ENCODE measurements at places on chromosomes 13 and 19.

DNA sequence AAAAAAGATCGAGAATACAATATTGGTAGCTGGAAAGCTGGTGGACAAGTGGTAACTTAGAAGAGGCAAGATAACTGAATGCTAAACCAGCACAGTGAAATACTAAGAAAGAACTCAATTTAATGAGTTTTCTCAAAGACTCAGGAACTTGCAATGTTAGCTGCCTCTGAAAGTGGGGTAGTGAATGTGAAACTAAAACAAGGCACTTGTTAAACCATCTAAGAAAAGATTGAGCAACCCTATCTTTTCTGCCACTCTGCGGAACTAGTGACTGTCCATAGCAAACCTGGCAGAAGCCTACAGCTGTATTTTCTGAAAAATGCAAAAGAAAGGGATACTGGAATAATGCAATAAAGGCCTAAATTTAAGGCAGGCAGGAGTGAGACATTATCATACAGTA lies 1574.4 kb upstream of the PRR20A start:
- no peak for DNase-seq

DNA sequence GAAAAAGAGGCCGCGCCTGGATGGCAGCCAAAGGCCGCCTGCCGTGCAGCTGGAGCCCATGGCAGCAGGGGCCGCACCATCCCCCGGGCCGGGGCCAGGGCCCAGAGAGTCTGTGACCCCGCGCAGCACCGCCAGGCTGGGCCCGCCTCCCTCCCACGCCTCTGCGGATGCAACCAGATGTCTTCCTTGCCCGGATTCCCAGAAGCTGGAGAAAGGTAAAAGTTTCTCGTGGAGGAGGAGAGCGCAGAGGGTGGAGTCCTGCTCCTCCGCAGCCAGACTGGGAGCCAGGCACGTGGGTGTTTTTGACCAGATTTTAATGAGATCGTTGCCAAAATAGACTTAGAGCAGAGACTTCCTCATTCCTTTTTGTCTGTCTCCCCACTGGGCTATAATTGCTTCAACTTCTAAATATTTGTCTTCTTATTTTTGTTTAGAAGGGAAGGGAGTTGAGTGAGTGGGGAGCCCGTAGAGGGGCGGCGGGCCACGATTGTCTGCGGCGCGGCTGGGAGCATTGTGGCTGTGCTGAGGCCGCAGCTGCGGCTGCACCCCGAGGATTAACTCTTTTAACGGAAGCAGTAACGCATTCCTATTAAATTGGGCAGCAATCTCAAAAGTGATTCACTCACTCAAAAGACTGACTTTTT lies 22.8 kb upstream of the NDUFS7 start:
- DNase-seq: no peak

- no peak for DNase-seq
Measured at GRCh38 chr19:35029737-35030256, 473 bp upstream of the SCN1B start.

GRCh38 chr13:40211586-40211968 lies 454.9 kb downstream of the FOXO1 start:
- DNase-seq: no peak

GRCh38 chr13:112686364-112686763 lies 3.5 kb upstream of the ATP11A start:
- no peak for DNase-seq

GRCh38 chr19:13013649-13014048 lies 18.4 kb downstream of the NFIX start:
- DNase-seq: no peak

DNA sequence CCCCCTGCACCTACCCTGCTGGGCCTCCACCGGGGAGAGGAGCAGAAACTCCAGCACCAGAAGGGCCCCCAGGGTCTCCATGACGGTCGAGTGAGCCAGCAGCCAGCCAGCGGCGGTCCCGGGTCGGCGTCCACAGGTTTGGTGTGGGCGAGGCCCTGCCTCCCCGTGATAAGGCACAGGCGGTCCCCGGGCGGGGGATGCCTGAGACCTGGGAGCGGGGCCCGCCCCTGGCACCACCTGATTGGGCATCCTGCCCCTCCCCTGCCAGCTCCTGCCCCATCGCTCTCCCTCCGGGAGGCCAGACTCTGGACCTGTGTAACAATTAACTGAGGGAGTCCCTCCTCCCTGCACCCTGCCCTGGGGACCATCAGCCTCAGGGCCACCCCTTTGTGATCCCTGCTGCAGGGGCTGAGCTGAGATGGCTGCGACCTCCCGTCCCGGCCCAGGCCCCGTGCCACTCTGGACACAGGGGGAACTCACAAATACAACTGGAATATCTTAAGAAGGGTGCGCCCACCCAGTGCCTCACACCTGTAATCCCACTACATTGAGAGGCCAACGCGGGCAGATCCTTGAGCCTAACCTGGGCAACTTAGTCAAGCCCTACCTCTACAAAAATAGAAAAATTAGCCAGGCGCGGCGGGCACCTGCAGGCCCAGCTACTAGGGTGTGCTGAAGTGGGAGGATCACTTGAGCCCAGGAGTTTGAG lies at the start of gene SMIM24:
Gene SMIM24, minus strand, starts transcription at position 143 of the 709 bp plus-strand sequence. Its CDS starts 62 bp downstream, at position 81.
- no peak for DNase-seq

DNA sequence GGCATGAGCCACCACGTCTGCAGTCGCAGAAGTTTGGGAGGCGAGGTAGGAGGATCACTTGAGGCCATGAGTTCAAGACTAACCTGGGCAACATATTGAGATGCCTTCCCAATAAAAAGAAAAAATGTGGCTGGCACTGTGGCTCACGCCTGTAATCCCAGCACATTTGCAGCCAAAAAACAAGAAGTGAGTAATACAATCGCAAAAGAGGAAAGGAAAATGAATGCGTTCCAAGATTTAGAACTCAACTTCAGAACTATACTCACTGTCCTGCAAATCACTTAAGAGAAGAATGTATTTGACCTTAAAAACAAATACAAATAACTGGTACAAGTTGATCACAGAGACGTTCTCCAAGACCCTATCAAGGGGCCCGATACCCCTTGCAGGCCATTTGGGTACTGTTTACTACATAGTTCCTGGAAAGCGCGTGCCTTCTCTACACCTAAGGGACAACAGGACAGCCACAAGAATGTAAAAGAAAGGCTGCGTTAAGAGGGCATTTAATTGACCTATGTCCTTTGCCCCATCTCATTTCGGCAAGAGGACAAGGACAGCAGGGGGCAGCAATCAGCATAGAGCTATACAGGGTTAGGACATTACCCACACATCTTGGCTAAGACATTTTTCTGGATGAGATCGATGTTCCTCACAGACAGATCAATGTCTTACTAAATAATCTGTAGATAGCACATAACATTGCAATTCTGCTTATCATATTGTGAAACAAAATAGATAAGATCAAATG lies 41.3 kb downstream of the FLT3 start:
- DNase-seq: no peak

Data from GM12891 (cell line).